NCI-H1105 (cell line): ENCODE measurements at places on chromosomes 5 and 9.
A peak's percentile ranks its signal among the peaks of the same experiment; 100 is the strongest.

DNA sequence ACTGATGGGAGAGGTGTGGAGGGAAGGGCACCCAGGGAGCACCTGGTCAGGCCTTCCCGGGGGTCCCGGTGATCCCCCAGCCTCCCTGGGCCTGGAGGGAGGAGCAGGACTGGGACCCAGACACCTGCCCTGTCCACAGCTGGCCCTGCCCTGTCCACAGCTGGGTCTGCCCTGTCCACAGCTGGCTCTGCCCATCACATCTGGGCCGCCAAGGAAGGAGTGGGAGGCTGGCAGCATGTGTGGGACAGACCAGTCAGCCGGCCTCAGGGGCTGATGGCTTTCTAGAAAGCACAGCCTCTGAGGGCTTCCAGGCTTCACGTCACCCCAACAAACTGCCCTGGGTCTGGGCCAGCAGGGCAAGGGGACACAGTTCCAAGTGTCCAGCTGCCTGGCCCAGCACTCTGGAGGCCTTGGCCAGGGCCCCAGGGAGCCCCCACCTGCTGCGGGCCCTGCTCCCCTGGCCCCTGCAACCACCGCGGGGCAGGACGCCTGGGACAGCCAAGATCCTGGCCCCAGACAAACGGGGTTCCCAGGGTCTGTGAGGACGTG lies 12.2 kb downstream of the DNLZ start:
- DNase-seq = no peak

DNA sequence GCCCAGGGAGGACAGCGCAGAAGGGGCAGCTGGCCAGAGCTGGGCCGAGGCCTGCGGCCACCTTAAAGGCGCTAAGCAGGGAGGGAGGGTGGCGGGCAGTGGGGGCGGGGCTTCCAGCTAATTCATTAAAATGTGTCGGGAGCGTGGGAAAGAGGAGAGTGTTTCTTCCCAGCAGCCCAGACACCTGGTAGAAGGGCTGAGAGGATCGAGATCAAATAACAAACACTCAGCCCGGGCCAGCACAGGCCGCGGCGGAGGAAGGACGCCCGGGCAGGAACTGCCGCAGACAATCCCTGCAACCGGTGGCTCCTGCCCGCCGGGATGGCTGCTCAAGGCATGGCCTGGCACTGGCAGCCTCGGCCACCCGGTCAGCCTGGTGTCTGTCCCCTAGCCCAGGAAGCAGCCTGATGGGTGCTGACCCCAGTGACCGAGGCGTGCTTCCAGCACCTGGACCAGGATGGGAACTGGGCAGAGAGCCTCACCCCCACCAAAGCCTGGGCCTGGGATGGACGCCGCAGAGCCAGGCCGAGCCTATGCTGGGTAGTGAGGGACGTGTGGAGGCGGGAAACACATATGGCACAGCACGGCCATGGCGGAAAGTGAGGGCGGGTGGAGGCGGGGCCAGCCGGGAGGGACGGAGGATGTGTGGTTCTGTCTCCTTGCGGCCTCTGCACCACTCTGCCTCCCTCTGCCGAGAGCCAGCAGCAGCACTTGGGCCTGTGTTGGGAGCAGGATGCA lies 3.2 kb upstream of the NRARP start:
- DNase-seq = peak; percentile 35

DNA sequence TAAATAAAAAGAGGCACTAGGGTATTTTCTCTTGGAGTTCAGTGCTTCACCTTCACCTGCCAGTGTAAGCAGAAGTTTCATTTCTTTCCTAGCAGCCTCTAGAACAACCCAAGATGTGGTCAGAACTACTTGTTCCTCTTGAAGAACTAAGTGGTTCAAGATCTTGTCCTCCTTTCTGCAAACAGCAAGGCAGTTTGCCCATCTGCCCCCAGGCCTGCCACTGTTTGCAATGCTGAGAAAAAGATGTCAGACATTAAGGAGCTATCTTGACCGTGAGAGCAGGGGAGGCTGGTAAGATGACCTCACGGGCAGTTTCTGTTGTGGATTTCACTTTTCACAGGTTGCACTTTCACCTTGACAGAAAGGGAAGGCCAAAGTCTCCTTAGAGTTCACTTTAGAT lies 52.0 kb upstream of the KLF4 start:
- DNase-seq = no peak

GRCh38 chr9:87798261-87798833 lies 72.4 kb downstream of the CTSL start:
- no peak for DNase-seq

- no peak for DNase-seq
Measured at GRCh38 chr9:38437193-38437823, 13.1 kb upstream of the IGFBPL1 start.

DNA sequence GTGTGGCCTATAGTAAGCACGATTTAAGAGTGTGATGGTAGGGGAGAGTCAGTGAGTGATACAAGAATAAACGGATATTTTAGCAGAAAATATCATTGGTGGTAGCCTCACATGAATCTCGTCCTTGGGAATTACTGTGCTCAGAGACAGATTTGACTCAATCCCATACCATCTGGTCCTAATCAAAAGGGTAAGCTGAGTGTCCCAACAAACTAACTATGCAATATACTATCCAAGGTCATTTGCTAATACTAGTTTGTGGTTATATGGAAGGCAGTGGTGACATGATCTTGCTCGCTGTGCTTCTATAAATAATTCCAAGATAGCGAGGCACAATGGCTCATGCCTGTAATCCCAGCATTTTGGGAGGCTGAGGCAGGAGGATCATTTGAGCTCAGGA lies 103.2 kb downstream of the TRPM6 start:
- no peak for DNase-seq

DNA sequence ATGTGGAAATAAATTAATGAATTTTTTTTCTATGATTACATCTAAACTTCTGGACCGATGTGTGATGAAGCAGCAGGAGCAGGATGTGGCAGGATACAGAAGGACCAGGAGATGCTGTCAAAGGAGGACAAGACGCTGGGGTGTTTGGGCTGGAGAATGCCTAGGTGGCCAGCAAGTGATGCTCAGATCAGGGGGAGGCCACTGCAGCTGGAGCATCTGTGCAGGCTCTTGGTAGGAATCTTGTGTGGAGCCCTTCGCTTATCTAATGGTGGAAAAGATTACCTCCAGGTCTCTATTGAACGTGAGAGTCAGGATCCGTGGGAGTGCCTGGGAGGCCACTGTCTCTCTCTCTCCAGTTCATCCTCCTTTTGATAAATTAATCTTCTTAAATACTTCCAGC lies 79.8 kb downstream of the MRPL36 start:
- DNase-seq = no peak

DNA sequence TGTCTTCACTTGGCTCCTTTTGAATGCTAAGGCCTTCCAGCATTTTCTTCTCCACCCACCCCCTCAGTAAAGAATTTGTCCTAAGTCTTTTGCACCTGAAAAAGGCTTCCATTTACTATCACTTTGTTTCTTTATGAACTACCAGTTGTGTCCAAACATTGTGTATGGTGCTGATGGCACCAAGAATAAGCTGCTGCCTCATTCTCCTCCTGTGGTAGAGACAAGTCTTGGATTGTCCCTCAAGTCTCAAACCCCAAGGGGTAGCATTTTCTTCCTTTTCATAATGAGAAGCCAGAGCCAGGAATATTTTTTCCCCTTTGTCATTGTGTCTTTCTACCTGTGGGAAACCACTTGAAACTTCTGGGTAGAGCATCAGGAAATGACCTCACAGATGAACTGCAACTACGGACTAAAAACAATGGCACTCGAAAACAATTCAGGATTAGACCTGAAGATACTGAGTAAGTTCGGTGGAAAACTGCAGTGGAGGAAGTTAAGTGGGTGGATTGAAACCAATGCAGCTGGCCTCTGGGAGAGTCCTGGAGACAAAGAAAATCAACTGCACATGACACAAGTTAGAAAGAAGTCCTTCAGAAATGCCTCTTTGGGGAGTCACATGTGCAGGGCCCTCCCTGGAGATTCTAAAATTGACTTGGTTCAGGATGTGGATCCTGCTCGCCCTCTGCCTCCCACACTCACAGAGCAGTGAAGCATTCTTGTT lies 80.5 kb downstream of the SH3RF2 start:
- DNase-seq = no peak

DNA sequence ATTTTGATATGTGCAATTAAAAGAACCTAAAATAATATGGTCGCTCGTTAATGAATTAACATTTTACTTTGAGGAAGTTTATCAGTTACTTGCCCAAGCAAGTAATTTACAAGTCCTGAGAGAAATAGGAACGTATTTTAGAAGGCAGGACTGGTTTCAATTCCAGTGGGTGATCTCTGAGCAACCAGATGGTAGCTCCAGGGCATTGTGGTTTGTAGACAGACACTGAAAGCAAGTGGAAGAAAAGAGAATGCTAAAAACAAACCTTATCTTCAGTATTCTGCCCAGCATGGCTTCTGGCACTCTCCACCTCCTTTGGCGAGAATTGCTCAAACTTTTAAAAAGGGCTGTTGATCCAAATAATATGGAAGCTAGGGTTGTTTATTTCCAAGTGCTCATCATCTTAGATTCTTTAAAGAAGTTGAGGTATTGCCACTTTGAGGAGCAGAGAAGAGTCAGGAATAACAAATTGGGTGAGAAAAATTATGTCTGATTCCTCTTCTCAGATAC lies 31.8 kb upstream of the ERAP2 start:
- no peak for DNase-seq

- no peak for DNase-seq
Measured at GRCh38 chr5:143648696-143649095, 163.3 kb upstream of the HMHB1 start.

DNA sequence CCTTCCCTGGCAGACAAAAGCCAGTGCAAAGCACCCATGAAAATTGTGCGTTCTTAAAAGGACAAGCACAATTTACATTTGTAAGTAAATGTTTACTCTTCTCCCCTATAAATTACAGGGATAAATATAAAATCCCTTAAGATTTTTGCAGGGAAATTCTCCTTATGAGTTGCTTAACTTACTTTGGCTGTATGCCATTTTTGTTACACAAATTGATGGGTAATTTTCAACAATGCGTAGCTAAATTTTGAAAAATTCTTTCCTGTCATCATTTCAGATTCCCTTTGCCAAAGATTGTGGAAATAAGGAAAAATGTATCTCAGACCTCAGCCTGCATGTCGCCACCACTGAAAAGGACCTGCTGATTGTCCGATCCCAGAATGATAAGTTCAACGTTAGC lies 64.2 kb upstream of the ITGA2 start:
- DNase-seq = no peak

DNA sequence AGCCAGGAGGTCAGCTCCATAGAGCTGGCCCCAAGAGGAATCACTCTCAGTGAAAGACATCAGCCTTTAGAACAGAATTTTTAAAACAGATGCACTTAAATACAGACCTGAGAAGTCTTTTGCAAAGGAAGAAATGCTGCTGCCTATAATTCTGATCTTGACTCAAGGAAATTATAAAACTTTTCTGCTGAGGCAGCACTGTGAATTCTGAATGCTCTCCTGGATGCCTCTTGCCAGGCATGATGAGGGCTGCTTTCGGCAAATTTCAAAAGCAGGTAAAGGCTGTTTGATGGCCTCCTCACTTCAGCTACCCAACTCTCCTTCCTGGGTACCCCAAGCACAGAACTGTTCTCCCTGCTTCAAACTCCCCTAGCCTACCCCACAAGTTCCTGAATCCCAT lies 174.8 kb downstream of the CDK5RAP2 start:
- no peak for DNase-seq

- DNase-seq = peak; percentile 72
Measured at GRCh38 chr5:147332658-147333057, 97.8 kb downstream of the STK32A start.

DNA sequence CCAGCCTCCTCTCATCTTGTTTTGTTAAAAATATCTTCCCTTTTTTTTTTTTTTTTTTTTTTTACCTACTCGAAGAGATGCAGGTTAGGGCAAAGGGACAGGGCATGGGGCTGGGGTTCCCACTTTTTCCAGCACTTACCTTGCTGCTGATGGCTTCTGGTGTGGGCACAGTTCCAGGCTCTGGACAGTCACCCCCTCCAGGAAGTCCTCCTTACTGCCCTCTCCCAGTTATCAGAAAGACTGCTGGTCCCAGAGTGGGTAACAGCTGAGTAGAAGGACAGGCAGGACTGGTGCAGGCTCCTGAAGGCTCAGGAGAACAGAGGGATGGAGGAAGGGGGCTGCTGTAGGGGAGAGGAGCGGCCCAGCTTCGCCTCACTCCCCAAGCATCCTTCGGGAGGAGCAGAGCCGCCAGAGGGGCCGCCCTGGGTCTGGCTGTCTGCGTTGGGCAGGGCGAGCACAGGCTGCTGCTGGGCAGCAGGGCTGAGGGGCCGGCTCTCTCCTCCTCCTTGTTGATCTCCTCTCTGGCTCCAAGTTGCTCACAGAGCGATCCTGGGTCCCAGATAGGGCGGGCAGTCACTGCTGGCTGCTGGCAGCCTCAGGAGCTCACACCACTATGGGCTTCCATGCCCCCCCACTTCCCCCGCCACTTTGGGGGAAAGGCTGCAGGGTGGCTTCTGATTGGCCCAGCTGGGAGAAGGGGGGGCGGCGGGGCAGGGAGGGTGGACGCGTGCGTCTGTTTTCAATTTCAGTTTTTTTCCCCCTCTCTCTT lies at the start of gene PDGFRB:
Gene PDGFRB (minus strand): TSS at position 588 of the 769 bp plus-strand sequence. CDS start 18,798 bp downstream, outside the sequence.
- no peak for DNase-seq

- no peak for DNase-seq
Measured at GRCh38 chr5:56507351-56507930, 274.3 kb upstream of the ANKRD55 start.

GRCh38 chr9:75376680-75377254 lies 288.5 kb downstream of the OSTF1 start:
- DNase-seq = no peak

- DNase-seq = no peak
Measured at GRCh38 chr5:88819301-88819999, 63.5 kb downstream of the MEF2C start.

DNA sequence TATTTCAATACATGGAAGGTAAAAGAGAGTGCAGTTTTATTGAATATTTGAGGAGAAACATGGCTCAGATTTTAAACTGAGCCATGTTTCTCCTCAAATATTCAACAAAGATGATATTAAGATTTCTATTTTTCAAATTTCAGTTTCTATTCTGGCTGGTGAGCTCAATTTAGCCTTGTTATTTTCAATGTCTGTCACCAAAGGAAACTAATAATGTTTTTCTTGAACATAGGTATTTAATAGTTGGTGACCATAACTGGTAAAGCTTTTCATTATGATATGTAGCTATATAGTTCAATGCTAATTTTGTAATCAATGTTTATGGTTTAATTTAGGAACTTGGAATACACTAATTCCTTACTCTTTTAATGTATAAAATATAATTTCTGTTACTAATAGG lies 177.4 kb downstream of the FER start:
- DNase-seq = no peak

DNA sequence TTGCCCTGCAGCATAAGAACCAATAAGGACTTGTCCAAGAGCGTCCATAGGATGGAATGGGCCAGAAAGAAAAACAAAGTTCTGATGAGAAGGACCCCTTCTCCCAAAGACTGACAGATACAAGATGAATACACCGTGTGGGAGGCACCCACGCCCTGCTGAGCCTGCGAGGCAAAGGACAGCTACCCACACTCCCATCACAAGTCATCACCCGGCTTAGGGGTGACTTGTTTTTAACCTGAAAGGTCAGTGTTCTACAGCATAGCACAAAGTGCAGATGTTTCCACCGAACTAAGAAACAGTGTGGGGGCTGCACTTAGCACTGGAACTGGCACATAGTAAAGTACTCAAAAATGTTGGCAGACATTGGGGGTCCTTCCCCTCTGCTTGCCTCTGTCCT lies 13.9 kb downstream of the TNIP1 start:
- no peak for DNase-seq

- DNase-seq = no peak
Measured at GRCh38 chr5:62199792-62200716, 106.0 kb upstream of the KIF2A start.
